ENCODE measurements at places on chromosomes 5 and 9.

- no peak for DNase-seq
Observed at GRCh38 chr9:68507806-68508145, 32.9 kb downstream of the TMEM252 start.

GRCh38 chr9:90840696-90841095, 39.1 kb downstream of the SYK start:
- no peak for DNase-seq

GRCh38 chr9:135103001-135103446, 15.6 kb downstream of the OLFM1 start:
- DNase-seq, result no peak

DNA sequence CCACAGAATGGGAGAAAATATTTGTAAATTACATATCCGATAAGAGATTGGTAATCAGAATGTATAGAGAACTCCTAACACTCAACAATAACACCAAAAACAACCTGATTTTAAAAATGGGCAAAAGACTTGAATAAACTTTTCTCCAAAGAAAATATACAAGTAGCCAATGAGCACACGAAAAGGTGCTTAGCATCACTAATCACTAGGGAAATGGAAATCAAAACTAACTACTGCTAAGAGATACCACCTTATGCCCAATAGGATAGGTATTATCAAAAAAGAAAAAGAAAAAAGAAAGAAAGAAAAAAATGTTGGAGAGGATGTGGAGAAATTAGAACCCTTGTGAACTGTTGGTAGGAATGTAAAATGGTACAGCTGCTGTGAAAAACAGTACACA, 212.1 kb downstream of the TLR4 start:
- no peak for DNase-seq

DNA sequence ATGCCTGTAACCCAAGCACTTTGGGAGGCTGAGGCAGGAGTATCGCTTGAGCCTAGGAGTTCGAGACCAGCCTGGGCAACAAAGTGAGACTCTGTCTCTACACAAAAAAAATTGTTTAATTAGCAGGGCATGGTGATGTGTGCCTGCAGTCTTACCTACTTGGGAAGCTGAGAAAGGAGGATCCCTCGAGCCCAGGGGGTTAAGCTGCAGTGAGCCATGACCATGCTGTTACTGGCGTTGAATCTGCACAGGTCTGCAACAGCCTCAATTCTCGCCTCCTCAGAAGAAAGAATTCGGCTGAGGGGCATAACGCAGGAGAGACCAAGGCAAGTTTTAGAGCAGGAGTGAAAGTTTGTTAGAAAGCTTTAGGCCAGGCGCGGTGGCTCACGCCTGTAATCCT, 18.0 kb downstream of the CCT5 start:
- no peak for DNase-seq

GRCh38 chr5:14270209-14270702, 127.1 kb downstream of the TRIO start:
- no peak for DNase-seq

DNA sequence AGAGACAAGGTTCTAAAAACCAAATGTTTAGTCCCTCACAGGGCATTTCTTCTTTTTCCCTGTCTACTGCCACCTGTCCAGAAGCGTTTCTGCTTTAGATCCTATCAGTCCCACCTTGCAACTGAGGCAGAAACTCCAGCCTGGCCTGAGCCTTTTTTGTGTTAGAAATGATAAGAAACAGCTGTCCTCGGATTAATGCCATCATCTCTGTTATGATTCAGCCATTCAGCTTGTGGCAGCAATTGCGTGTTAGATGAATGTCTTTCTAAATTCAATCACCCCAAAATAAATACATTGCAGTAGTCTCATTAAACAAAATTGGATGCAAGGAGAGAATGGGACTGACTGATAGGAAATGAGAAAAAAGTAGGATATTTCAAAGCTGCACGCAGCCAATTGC, 28.3 kb upstream of the FRMPD1 start:
- DNase-seq, result no peak

DNA sequence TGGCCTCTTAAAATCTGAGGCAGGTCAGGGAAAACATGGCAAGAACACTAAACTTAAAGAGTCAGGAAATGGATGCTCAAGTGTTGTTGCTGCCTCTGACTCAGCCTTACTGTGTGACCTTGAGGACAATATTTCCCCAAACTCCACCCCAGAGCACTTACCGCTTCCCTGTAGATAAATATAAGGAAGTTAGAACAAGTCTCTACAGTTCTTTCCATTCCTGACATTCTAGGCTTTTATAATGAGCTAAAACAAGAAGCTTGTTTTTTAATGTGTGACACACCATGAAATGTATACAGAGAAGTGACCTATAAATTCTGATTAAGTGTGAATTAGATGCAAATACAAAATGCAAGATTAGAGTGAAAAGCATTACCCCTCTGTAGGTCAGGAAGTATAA, 129.3 kb downstream of the GRIA1 start:
- DNase-seq, result no peak

DNA sequence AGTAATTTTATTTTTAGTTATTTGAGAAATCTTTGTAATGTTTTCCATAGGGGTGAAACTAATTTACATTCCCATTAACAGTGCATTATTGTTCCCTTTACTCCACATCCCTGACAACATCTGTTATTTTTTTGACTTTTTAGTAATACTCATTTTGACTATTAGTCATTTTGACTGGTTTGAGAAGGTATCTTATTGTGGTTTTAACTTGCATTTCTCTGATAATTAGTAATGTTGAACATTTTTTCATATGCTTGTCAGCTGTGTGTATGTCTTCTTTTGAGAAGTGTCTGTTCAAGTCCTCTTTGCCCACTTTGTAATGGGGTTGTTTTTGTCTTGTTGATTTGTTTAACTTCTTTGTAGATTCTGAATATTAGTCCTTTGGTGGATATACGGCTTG, 27.5 kb downstream of the CCDC152 start:
- DNase-seq, result no peak

DNA sequence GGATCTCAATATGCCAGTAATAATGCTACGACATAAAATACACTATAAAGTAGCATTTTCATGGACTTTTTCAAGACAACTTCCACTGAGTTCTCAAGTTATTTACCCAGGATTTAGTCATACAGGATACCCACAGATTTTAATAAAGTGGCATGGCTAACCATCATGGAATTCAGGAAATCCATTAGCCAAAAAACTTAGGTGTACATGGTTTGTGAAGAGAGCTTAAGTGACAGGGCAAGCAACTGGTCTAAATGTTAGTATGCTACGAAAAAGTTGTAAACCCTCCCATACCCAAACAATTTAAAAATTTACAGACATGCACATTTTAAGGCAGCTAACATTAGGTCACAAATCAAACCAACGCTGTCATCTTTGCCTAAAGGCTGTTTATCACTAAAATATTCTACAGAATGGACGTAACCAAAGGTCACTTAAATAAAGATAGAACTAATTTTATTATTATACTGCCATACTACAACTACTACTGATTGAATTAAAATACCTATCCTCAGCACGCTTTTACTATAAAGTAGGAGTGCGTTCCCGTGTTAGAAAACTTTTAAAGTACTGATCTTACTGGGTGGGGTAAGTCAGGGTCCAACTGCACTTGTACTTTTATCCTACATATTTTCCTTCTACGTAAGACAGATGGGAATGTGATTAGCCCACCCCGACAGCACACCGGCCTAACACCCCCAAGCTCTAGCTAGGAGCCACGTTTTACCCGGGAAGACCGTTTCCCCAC, 1.1 kb downstream of the UBTD2 start:
- no peak for DNase-seq

DNA sequence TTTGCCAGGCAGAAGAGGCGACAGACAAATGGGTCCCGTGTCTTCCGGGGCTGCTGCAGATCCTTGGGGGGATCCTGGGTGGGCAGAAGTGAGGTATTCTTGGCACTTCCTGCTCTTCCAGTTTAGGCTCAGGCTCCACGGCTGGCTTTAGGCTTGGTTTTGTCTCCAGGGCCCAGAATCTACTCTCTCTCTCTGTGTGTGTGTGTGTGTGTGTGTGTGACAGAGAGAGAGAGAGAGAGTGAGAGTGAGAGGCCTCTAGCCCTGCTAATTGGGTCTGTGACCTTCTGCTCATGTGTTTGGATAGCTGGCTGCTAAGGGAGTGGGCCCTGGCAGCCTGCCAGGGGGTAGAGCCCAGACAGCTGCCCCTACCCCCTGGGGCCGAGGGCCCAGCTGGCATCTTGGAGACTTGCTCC, 39.3 kb downstream of the CRB2 start:
- DNase-seq, result no peak

DNA sequence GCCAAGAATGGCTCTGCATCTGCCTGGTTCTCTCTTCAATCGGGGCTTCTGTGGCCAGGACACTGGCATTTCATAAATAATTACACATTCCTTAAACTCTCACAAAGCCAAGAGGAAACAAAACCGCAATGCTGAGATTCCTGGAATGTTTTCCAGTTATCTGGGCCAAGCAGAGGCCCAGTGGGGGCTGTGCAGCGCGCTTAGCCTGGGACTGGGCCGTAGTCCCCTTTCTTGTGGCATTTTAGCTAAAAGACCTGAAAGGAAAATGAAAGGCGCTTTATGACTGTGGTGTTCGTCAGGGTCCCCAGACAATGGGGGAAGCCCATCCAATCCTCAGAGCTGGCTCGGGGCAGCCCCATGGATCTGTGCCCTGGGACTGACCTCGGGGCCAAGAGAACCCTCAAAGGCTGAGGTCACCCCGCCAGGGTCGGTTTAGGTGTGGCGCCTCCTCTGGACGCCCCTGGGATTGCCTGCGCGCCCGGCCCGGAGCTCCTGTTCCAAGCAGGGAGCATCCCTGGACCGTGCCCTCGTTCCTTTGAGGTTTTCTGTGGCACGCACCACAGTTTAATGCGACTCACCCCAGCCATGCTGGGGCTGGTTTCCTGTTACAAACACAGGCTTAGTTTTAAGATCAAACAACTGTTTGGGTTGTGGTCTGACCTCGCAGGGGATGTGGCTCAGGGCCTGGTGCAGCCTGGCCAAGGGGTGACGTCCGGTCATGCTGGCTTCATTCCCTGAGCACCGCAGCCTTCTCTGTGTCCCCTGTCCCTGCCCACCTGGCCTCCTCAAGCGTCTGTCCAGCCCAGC, 51.5 kb upstream of the NKD2 start:
- DNase-seq, result no peak
